ENCODE measurements at places on chromosomes 12 and 14.
A peak's percentile ranks its signal among the peaks of the same experiment; 100 is the strongest.

DNA sequence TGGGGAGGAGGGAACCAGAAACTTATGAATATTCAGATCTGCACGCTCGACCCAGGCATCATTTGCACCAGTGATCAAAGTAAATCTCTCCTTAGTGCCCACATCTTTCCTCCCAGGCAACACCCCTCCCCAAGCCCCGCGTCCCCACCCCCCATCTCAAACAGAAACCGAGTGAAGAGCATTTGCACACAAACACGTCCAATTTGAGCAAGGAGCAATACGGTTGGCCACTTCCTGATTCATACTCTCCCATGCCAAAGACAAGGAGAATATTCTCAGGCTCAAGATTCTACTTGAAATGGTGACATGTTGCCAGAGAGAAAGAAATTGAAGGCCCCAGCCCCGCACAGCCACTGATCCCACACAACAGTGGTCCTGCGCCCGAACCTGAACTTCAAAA, 7.1 kb downstream of the FOXN3 start:
- DNase-seq = no peak

- no peak for DNase-seq
Measured at GRCh38 chr12:19869413-19869812, 430.1 kb downstream of the AEBP2 start.

GRCh38 chr12:30847259-30847658, 79.3 kb upstream of the TSPAN11 start:
- peak; percentile 35 for DNase-seq

DNA sequence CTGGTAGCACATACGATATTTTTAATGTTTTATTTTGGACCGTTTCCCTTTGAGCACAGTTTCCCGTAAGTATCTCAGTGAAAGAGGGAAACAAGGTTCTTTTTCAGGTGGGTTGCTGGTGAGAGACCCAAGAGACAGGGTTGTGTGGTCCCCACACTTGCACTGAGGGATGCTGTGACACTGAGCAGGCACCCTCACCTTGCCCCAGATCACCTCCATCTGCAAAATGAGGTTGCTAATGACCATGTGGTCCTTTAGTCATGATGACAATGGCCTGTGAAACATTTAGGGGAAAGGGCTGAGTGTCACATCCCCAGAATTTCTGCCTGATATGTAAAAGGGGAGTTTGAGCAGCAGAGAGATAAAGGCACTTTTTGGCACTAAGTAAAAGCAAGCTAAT, 4.3 kb downstream of the CCND2 start:
- DNase-seq = no peak

GRCh38 chr14:74401504-74402241, 24.3 kb downstream of the SYNDIG1L start:
- no peak for DNase-seq

GRCh38 chr12:92516277-92516600, 186.6 kb upstream of the PLEKHG7 start:
- no peak for DNase-seq

DNA sequence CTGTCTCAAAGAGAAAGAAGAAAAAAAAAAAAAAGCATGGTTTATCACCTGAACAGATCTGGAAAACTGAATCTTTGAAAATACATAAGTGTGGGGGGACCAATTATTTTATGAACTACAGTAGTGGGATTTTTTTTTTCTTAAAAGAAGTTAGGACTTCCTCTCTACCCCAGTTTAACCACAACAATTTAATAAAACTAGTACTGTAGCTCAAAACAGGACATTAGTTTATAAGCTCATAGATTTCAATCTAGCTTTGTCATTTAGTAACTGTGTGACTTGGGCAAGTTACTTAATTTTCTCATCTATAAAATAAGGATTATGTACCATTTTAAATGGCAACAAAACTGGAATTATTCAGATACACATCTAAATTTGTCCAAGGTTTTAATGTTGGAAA, 23.5 kb upstream of the ARID4A start:
- DNase-seq = no peak

DNA sequence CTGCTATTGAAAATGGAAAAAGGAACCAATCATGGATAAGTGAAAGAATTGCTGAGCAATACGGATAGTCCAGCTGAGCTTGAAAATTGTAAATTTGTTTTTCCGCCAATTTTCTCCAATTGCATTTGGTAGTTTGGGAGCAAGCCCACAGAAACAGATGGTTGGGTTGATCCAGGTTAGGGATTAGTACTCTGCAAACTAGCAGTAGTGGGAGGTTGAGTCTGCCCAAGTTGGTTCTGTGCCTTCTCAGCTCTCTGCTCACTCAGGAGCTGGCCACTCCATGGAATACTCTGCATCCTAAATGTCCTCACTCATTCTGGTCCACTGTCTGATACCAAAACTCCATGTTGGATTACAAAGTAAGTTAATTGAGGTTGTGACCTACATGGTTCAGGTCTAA, 361.1 kb upstream of the ATP2B1 start:
- DNase-seq = no peak

DNA sequence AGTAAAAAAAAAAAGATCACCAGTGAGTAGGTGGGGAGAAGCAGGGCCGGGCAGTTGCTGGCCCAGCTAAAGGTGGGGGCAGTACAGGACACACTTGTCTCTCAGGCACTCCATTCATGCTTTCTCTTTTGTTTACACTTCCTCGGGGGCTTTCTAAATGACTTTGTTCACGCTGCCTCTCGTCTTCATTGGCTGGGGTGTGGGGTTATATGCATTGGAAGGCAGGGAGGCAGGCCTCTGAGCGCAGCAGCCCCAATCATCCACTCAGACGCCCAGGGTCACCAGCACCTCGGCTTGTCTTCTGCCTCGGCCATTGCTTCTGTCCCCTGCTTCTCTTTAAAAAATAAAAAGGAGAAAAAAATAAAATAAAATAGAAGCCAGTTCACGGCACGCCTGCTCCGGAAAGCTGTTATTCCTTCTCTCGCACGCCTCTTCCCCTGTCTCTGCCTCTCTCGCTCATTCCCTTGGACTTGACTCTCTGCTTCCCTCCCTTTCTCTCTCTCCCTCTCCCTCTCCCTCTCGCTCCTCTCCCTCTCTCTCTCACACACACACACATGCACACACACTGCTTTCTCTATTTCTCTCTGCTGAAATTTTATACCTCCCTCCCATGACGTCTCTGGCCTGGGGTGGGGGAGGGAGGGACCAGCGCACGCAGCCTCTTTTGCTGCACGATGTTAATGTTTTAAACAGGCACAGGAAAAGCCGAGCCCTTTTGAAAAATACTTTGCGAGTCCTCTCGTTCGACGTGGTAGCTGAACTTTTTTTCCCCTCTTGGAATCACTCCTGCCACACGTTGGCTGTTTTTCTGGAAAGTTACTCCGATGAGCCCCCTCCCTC, at the start of gene TGFB3:
TGFB3 (minus strand) TSS at position 570 of the 840 bp plus-strand sequence. CDS start 1,102 bp downstream, outside the sequence.
- peak; percentile 82 for DNase-seq

GRCh38 chr12:130715998-130716968, at the start of gene RIMBP2:
Gene RIMBP2, minus strand, starts transcription at chr12:130716299. Its CDS starts 237,286 bp downstream, at chr12:130479013.
- DNase-seq = no peak

DNA sequence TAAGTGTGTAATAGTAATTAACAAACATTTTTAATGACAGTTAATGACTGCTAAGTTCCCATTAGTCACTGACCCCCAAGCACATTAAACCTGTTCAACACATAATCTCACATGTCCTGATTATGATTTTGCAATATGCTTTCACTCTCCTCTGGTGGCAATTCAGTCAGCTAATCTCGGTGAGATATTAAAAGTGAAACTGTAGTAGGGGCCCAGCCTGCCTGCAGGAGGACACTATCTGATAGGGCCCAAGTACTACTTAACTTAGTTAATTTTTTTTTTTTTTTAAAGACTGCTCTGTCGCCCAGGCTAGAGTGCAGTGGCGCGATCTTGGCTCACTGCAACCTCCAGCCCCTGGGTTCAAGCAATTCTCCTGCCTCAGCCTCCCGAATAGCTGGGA, 48.8 kb downstream of the CIT start:
- no peak for DNase-seq

DNA sequence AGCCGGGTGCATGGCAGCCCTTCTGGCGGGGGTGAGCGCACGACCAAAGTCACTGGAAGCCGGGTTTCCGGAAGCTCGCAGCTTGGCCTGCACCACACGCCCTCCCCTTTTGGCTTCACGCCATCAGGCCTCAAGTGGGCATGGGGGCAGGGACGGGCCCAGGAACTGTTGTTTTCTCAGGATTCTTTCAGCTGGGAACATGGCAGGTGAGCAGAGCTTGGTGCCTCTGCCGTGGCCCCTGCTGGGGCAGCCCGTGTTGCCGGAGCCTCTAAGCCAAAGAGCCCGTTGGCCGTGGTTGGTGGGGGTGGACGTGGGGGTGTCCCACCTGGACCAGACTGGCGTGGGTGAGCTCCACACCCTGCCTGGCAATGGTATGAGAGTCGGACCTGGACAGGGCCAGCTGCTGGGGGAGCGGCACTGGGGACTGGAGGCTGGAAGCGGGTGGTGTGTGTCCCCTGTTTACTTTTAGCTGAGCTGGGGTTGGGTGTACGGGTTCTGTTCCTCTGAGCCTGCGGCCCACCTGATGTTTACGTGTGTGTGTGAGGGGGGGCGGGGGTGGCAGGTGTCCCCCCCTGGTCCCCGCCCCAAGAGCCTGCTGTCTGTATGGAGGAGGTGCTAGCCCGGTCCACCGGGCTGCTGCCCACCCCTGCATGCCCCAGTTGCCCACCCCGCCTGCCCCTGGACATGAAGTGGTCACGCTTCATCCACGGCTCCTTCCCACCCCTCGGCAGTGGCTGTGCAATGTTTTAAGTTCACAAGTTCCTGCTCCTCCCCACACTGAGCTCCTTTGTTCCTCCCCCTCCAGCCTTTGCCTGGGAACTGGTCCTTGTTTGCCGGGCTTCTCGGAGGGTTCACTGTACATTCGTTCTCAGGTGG, 28.7 kb upstream of the PLD4 start:
- no peak for DNase-seq

DNA sequence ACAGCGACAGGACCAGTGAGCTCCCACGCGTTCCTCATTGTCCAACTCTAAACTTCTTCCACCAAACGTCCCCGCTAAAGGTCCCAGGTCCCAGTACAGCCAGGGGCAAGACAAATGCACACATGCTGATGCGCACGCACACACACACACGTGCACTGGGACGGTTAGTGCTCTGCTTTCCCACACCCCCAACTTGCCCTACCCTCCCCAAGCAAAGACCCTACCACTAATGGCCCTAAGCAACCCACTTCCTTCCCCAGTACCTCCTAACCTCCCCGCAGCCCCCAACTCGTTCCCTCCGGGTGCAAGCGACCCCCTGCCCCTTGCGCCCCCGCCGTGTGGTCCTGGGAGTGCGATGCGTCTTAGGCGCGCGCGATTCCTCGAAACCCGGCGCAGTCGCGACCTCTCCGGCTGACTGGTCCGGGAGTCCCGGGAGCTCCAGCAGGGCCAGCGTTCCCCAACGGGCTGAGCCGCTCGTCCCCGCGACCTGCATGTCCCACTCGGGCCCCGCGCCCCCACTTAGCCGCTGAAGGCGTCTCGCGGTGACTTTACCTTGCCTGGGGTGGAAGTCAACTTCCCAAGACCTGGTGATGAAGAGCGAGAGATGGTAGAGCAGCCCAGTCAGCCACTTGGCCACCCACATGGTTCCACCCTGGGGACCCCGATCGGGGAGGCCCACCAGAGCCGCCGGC, 578 bp downstream of the ADAMTS20 start:
- no peak for DNase-seq

- DNase-seq = no peak
Measured at GRCh38 chr12:19138551-19138950, 9.0 kb downstream of the PLEKHA5 start.

DNA sequence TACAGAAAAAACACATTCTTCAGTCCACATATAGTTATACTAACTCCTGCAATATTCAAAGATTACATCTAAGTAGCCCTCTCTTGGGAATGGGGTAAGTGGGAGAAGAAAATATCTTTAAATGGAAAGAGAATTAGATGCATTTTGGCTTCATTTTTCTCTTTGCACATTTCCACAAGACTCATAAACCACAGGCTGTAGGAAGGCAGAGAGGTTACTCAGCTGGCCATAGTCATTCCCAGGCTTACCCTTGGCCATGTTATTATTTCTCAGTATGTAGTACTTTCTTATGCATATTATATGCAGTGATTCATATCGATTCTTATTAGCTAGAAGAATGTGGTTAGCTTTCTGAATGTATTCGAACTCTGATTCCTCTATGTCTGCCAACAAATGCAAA, 92.2 kb downstream of the PTPRR start:
- peak; percentile 2 for DNase-seq

- no peak for DNase-seq
Measured at GRCh38 chr14:34319140-34319539, 142.9 kb downstream of the SPTSSA start.

DNA sequence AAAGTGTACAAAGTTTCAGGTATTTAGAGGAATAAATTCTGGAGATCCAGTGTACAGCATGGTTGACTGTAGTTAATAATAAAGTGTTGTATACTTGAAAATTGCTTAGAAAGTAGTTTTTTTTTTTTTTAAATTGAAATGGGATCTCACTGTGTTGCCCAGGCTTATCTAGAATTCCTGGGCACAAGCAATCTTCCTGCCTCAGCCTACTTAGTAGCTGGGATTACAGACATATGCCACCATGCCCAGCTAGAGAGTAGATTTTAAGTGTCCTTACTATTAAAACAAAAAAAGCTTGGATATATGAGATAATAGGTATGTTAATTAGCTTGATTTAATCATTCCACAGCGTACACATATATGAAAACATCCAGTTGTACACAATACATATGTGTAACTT, 27.7 kb downstream of the FUT8 start:
- no peak for DNase-seq

DNA sequence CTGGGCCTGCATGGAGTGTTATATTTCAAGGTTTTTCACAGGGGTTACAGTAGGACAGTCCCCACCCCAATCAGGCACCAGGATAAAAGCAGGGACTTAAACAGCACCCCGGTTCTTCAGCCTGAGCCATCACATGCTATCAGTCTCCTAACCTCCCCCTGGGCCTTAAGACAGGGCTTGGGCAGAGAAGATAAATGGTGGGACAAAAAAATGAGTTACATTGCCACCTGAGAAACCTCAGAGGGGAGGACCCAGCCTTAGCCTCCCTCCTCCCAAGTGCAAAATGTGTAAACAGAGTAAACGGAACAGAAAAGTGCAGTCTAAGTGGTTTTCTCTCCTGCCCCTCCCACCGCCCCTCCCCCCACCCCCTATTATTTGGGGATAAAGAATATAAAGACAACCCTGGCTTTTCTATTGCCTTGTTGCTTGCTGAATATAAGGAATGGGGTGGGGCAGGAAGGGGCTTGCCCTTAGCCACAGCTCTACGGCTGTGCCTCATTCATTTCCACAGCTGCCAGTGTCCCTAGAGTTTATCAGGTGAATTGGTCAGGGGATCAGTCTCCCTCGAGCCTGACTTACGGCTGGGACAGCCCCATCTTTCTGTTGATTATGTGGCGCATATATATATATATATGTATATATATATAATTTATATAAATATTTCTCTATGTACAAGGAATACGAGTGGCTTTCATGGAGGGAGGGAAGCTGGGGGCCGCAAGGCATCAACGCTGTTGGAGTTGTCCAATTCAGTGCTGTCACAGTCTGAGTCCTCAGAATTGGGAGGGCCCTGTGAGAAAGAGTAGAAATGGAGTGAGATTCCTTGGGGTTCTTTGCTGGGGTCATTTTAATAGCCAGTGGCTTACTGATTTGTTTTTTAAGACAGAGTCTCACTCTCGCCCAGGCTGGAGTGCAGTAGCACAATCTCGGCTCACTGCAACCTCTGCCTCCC, 18.5 kb downstream of the MAP3K12 start:
- no peak for DNase-seq
